ENCODE measurements at places on chromosomes 6 and 20.

GRCh38 chr6:116468293-116468692, 7.1 kb downstream of the CALHM6 start:
- DNase-seq, result no peak

DNA sequence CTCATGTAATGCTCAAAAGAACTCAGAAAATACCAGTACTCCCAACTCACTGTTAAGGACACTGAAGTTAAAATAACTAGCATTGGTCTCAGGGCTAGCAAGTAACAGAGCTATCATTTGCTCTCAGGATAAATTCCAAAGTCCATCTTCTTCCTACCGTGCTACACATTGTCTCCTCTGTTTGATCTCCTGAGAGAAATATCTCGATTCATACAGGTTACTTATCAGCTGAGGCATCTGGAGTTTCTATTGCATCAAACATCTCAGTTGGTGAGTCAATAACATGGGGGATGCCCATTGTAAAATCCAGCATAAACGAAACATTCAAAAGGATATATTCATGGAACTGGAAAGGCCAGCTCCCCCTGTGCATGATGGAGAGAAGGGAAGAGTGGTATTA, 147.4 kb downstream of the BACH2 start:
- DNase-seq, result no peak

- no peak for DNase-seq
These were observed 46.7 kb upstream of the CARMIL1 start for GRCh38 chr6:25232479-25232878.

DNA sequence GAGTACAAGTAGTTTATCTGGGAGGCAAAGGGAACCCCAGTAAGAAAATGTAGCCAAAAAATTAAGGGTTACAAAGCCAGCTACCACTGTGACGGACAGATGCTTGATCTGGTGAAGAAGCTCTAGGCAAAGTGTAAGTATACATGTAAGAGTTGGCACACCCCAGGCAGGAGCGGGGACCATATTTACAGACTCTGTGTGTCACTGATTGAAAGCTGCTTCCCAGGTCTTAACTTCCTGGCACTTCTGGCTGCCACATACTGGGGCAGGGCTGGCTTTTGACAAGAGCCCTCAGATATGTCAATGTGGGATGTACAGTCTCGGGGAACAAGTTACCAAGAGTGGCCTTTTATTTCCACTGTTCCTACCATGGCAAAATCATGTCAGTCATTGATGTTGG, 48.0 kb upstream of the BCLAF1 start:
- no peak for DNase-seq

GRCh38 chr20:5484926-5485325, 168.2 kb upstream of the PROKR2 start:
- DNase-seq, result no peak

DNA sequence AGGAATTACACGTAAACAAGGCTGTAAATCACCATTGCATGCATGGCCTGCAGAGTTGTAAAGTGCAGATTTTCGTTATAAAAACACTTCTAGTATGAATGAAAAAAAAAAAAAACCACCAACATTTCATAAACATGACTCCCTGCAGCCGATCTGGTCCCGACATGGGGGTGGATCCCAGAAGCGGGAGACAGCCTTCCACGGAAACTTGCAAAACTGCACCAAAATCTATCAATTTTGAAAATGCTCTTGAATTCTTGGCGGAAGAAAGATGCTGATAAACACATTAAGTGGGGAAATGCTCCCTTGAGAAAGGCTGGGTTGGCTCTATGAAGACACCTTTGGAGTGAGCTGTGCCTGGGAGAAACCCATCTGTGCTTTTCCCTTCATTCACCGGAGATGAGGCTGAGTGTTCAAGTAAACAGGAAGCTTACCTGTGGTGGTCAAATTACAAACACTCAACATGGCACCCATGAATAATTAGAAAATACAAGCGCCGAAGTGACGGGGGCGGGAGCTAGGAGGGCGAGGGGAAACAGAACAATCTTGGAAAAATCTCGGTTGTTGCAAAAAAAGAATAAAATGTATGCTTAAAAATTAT, 845 bp upstream of the ANKRD60 start:
- no peak for DNase-seq

DNA sequence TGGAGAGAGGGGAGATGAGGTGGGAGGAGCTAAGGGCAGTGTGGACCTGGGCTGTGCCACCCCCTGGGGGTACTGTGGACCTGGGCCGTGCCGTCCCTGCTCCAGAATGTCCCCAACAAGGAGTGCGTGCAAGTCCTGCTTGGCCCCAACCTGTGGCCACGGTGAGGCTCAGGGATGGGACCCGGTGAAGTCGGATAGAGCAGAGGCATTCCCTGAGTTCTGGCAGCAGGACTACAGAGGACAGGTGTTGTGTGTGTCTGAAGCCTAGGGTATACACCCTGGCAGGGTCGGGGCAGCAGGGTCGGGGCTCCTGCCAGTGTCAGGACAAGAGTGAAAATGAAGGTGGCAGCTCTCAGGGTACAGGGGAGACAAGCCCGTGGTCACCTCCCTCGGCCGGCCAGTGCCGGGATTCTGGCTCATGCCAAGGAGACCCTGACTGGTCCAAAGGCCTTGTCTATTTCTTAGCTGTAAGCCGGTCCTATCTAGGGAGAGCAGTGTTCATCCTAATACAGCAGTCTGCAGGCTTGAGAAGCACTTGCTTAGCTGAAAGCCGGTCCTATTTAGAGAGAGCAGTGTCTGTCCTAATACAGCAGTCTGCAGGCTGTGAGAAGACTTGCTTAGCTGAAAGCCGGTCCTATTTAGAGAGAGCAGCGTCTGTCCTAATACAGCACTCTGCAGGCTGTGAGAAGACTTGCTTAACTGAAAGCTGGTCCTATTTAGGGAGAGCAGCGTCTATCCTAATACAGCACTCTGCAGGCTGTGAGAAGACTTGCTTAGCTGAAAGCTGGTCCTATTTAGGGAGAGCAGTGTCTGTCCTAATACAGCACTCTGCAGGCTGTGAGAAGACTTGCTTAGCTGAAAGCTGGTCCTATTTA, 95.9 kb downstream of the SMOC2 start:
- DNase-seq, result no peak

DNA sequence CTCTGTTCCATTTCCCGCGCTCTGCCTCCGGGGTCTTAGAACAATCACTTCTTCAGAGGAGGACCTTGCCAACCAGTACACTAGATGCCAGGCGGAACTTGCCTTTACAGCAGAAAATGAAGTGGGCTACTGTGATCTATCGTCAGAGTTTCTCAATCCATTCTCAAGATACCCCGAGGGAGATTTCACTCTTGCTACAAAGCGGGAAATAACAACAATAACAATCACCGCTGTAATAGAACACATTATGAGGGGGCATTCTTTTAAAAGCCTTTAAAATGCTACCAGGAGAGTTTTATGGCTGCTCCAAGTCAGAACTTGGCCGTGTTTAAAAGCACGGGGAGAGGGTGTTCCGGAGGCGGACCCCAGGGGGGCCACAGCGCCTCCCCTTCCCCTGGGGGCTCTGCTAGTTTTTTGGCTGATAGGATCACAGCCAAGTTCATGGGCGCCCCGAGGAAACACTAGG, 617.0 kb upstream of the AGPAT4 start:
- DNase-seq, result no peak

GRCh38 chr6:91428296-91428695, 841.4 kb upstream of the MAP3K7 start:
- no peak for DNase-seq

- DNase-seq, result no peak
These were observed 111.5 kb downstream of the LCA5 start for GRCh38 chr6:79425589-79426311.

DNA sequence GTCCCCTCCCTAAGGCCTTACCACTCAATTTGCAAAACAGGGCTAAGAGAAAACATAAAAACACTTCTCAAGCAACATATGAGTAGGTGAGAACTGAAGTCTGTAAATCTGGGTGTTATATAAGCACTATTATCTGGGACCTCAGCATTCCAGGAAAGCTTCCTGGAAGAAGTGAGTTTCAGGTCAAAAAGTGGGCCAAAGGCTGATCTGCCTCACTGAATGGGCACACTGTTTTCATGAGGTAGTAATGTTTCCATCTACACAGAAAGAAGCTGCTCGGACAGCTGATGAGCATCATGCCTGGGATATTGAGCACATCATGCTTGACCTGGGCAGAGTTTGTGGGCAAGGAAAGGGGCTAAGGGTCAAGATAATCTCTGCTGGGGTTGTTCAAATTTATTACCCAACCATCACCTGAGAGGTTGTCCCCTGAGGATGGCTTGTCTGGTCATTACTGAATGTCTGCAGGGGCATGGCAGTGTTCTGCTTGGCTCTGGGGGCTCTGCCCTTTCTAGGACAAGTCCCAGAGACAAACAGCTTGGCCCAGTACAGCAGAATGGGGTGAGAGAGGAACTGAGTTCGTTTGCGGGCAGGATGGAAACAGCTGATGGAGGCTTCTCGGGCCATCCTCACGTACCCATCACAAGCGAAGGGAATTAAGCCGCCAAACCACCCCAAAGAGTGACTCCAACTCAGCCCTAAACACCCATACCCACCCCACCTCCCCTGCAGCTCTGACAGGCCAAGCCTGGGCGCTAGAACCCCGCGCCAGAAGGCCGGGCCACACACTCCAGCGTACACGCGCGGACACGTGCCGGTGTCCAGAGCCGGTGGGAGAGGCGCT, 1.2 kb upstream of the SYNJ2 start:
- DNase-seq, result no peak

DNA sequence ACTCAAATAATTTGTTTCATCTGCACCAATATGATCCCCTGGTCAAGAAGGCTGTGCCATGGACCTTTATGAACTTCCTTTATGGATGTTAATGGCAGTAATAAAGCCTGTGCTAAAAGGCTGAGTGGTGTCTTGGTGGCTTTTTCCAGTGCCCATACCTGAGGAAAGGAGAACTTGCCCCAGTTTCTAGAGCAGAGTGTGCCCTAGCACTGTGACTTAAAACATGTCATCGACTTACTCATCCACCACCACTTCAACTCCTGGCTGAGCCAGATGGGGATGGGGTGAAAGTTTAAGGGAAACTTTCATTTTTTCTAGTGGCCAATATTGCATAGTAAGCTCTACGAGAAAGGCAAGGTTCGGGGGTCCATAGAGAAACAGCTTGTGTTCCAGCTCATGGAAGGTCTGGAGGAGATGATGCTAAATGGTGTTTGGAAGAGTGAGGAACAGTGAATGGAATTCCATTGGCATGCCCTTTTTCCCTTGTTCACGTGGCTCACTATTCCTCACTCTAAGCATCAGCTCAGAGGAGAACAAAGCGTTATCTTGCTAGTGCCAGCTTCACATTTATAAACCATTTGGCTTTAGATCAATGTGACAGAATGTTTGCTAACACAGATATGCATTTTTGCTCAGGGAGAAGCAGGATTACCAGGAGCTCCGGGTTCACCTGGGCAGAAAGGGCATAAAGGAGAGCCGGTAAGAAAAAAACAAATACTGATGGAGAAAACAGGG, 71.2 kb downstream of the COL19A1 start:
- no peak for DNase-seq

DNA sequence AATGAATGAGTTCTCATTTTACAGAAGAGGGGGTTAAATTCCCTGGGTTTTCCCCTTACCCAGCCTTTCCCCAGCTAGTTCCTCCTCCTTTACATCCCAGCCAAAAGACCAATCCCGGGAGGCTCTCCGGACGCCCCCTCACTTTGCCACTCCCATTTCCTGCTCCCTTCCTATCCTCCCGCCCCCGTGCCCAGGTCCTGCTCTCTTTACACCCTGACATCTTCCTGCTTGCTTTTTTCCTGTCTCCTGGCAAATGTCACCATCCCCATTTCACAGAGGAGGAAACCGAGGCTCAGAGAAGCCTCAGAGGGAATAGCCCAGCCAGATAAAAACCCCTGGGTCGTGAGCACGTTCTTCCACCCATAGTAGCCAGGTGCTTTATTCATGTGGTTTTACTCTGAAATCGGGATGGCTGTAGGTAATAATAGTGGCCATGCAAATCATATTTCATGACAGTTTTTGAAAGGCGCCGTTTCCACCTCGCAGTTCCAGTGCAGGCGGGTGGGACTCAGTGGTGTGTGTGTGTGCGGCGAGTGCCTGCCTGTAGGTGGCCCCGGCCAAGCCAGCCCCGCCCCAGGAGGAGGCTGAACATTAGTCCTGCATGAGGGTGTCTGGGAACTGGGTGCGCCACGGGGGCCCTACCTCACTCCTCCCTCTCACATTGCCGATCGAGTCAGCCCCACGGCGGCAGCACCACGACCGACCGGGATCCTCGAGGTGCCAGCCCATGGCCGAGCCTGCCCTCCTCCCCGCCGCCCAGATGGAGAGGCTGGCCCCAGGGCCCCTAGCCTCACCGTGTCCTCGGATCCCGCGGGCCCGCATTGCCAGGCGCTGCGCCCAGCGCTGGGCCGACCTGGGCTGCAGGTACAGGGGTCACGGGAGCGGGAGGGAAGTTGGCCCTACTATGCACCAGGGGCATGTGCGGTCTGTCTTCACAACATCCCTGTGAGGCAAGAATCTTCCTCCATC, at the start of gene ARHGAP40:
Gene ARHGAP40 (plus strand): TSS at position 594 of the 969 bp plus-strand sequence.
- DNase-seq, result no peak

GRCh38 chr20:39528436-39528835, 566.3 kb downstream of the DHX35 start:
- no peak for DNase-seq

All from cortex of kidney (tissue), 1 donor.